ENCODE measurements at places on chromosomes 1 and 21.

DNA sequence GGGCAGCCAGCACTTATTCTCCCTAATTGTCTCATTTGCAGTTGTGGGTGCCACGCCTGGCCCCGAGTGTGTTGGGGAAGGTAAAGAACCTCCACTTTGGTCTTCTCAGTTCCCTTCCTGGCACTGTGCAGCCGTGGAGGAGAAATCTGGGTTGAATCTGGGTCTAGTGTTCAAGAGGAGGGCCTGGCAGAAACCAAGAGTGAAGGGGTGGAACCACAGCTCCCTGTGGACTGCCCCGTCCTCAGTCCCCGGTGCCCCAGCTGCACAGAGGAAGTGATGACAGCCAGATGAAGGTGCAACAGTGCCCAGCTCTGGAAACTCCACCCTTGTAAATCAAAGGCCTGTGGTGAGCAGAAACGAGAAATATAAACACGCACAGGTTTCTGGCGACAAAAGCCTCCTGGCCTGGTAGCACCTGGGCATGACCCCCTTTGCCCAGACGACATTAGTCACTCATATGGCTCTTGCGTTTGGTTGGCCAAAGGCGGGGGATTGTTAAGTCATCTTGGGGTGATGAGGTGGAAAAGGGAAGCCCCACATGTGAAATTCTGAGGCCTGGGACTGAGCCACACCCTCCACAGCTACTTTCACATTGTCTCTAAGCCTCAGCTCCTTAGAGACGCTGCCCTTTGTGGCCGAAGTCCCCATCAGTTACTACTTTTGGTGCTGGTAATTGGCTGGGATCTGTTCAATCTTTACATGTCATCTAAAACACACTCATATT is 4.2 kb upstream of the ECE1 start:
- peak; percentile 94 for DNase-seq

GRCh38 chr1:53573522-53573921 is 114.3 kb downstream of the DMRTB1 start:
- no peak for DNase-seq

GRCh38 chr1:187763976-187764375 is 935.2 kb downstream of the PLA2G4A start:
- DNase-seq: no peak

- no peak for DNase-seq
Measured at GRCh38 chr21:34201001-34201400, 127.6 kb downstream of the MRPS6 start.

DNA sequence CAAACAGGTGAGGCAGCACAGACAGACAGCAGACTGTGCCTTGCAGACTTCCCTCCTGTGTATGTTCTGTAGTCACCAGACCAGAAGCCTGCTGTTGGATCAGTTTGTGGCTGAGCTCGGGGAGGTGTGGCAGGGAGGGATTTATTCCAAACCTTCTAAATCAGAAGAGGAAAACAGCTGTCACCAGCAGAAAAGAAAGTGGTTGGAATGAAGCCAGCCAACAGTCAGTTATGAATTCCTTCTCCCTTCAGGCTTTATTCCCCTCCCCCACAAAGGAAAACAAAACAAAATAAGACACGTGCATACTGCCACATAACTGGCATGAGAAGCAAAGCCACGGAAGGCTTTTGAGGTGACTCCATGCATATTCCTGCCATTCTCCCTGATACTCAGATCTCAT is 19.0 kb upstream of the PIGV start:
- DNase-seq: no peak

All from activated CD4-positive, alpha-beta T cell treated with anti-CD3 and anti-CD28 coated beads, Interleukin-2, amount 10 ng/mL, durations not matched to agents 24 days and 14 days (primary cell).